ENCODE measurements at places on chromosomes 5 and 9.

DNA sequence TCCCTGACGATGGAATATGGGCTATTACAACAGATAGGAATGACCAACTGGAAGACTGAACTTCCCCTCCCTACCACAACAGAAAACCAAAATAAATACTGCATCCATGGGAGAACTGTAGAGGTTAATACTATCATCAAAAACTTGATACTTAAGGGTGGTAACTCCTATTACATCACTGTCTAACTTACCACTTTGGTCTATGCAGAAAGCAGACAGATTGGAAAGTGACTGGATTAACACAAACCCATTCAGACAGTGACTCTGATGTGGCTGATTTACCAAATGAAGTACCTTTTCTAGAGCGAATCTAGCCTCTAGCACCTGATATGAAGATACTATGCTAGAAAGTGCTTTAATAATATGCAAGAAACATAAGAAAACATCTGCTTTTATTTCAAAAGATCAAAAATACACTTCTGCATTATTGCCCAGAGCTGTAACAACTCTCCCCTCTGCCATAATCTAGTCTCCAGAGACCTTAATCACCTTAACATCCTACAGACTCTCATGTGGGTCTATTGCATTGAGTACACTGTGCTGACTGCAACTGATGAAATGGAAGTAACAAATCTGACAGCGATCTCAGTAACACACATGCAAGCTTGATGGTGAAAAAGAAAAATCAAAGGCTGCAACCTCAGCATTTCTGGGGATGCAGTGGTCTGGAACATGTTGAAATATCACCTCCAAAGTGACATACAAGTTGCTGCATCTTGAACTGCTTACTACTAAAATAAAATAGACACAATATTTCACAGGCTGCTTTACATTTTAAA lies 62.7 kb downstream of the EPB41L4A start:
- no peaks in the 10 kb centered on the region for H3K4me1 ChIP-seq
- DNase-seq = no peak

DNA sequence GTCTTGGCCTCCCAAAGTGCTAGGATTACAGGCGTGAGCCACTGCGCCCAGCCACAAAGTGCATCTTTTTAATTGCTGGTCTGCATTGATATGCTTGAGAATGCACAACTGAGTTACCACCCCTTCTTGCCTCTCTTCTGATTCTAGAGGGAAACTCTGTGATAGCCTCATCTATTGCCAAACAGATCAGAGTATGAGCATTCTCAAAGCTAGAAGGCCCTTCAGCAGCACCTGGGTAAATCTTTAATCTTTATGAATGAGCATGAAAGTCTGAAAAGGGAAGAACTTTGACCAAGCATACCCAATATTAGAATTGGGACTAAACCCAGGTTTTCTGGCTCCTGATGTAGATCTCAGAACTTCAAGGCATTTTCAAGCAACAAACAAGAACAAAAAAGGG lies 298.3 kb upstream of the TNC start:
- no peaks in the 10 kb centered on the region for H3K36me3 ChIP-seq
- H3K27ac ChIP-seq = no peak overlapping the region
- DNase-seq = no peak
- no peak overlapping the region for H3K4me3 ChIP-seq

GRCh38 chr9:21559402-21560280 lies 77.5 kb upstream of the IFNE start:
- DNase-seq = peak; percentile 16
- H3K4me1 ChIP-seq = peaks cover 17% of the 10 kb centered on the region
- peaks cover 56% of the 10 kb centered on the region for H3K27me3 ChIP-seq
- no peak overlapping the region for H3K27ac ChIP-seq

DNA sequence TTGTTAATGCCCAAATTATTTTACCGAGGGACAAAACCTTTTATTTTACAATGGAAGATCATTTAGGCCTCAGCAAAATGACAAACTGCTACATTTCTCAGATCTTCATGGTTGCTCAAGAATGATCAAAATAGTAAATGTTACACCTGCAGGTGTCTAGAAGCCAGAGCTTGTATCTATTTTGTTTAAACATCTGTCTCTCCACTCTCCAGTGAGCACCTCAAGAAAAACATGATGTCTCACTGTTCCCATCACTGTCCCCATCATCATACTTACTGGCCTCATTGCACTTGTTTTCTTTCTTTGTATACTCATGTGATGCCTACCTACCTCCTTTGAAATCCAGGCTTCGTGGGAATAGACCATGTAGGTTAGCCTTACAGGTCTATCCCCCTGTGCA lies 149.6 kb downstream of the TTLL11 start:
- no peaks in the 10 kb centered on the region for H3K4me1 ChIP-seq
- peaks cover 2% of the 10 kb centered on the region for H3K27me3 ChIP-seq
- DNase-seq = no peak
- no peak overlapping the region for H3K4me3 ChIP-seq
- no peak overlapping the region for H3K27ac ChIP-seq

DNA sequence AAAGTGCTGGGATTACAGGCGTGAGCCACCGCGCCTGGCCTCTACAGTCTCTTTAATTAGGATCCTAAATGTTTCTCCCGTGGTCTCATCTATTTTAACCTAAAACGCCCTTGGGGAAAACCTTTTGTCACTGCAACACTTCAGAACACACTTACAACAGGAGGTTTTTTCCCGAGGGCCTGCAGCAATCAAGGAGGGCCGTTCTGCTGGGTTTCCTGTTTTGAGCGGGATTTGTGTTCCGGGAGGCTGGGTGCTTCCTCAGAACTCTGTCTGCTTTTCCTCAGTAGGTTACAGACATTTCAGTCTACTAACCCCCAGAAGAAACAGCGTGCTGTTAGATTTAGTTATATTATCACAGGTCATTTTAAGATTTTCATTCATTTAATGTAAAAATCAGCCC lies 65.4 kb upstream of the IRX4 start:
- H3K36me3 ChIP-seq = no peaks in the 10 kb centered on the region
- H3K27ac ChIP-seq = no peak overlapping the region

DNA sequence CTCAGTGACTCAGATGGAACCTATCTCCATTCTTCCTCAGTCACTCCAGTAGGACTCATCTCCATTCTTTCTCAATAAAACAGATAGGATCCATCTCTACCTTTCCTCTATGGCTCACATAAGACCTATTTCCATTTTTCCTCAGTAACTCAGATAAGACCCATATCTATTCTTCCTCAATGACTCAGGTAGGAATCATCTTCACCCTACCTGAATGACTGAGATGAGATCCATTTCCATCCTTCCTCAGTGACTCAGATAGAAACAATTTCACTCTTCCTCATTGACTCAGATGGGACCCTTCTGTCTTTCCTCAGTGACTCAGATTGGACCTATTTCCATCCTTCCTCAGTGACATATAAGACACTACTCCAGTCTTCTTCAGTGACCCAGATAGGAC lies 165.1 kb downstream of the FBXO4 start:
- no peak for DNase-seq
- no peaks in the 10 kb centered on the region for H3K36me3 ChIP-seq
- no peak overlapping the region for H3K27ac ChIP-seq
- no peaks in the 10 kb centered on the region for H3K4me1 ChIP-seq

DNA sequence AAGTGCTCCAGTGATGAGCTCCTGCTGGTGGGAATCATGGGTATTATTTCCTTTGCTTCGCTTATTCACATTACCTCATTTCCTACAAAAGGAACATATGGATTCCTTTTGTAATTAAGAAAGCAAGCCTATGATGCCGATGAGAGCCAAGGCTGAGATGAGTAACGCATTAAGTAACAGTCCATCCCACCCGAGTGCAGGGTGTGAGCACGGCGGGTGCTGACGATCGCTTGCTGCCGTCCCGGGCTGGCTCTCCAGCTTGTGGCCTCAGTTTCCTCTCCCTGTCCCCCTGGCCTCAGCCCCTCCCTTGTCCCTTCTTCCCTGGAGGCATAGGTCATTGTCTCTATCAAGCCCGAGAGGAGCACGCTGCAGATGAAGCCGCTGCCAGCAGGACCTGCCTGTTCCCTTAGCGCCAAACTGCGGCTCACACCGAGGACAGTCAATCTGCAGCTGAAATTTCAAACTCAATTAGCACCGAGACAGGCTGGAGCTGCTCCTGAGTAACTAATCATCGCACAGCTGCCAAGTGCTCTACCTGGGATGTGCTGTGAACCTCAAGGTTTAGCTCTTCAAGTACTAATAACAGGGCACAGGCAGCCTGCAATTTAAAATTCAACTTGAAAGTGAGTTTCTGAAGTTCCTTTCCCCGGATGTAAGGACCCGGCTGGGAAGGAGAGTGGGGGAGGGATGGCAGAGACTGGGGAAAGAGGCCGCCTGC lies 115.2 kb upstream of the RAPGEF1 start:
- peaks cover 5% of the 10 kb centered on the region for H3K4me1 ChIP-seq
- H3K27ac ChIP-seq = no peak overlapping the region
- DNase-seq = no peak
